ENCODE measurements at places on chromosomes 1 and 21.

DNA sequence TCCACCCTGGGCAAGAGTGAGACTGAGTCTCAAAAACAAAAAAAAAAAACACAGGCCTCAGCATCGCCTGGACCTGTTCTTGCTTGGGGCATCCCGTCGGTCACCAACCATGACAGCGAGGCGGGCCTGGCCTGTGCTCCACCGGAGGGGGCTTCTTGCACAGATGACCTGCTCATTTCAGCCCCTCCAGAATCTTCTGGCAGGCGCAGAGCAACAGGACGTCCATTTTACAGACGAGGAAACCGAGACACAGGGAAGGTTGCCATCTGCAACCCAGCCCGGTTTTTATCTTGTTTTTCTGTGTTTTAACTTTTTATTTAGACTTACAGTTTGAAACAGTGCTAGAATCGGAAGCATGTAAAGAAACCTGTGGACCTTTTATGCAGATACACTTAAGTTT lies 918 bp downstream of the CSTB start:
- no peak for DNase-seq

DNA sequence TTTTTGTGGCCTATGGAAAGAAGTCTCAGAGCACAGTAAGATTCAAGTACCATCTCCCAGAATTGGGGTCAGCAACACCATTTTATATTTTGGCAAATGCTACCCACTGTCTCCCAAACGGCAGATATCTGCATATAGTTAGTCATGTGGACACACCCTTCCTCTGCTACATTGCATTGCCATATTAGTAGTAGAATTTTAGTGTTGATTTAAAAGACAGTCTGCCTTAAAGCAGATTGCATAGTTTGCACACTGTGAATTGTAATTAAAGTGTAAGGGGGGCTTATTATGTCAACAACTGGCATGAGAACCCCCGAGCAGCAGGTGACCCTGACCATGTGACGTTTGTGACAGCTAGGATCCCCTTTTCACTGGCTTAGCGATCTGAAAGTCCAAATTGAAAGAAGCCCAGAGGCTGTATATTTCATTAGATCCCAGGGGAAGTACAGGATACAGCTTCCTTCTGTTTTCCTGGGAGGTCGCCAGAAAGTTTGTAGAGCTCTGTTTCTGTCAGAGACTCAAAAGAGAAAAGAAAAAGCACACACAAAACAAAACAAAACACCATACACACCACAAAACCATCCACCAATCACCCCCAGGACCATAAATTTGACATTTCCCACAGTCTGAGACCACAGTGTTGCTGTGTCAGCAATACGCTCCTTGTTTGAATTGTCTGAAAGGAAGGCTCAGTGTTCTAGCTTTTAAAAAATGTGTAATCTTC lies 172.4 kb downstream of the NFIA start:
- DNase-seq, result peak; percentile 43

GRCh38 chr1:104746994-104747393 lies 997.3 kb downstream of the AMY1C start:
- DNase-seq, result no peak

- no peak for DNase-seq
These were observed at the start of gene TNNT2 for GRCh38 chr1:201377611-201378092. Gene TNNT2, minus strand, starts transcription at chr1:201377680. Its CDS starts 4,426 bp downstream, at chr1:201373254.

- DNase-seq, result no peak
These were observed 20.6 kb downstream of the SLC2A1 start for GRCh38 chr1:42937836-42938644.

DNA sequence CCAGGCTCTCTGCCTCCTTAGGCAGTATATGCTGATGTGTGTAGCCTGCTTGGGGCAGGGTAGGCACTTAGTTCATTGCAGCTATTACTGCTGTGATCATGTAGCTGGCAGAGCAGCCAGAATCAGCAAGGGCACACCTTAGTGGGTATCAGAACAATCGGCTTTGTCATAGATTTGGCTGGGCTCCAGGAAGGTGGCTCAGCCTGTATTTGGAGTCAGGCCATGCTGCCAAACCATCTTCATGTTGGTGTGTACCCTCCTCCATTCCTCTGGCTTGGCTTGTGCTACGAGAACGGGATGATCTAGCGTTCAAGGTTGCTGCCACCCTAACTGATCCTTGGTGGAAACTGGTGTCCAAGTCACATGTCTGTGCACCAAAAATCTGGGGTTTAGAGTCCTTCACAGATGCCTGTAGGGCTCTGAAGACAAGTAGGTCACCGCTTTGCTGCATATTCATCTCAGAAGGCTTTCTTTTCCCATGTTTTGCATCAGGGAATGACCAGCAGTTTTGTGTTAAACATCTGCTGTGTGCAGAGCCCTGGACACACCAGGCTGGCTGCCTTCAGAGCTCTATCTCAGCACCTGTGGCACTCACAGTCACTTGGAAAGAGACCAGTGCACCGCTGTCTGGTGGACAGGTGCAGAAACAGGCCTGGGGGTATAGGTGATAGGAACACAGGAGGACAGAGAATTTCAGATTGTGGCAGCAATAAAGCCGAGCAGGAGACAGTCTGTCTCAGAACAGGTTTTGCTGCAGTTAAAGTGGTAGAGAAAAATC lies 23.7 kb downstream of the VANGL1 start:
- DNase-seq, result peak; percentile 93

DNA sequence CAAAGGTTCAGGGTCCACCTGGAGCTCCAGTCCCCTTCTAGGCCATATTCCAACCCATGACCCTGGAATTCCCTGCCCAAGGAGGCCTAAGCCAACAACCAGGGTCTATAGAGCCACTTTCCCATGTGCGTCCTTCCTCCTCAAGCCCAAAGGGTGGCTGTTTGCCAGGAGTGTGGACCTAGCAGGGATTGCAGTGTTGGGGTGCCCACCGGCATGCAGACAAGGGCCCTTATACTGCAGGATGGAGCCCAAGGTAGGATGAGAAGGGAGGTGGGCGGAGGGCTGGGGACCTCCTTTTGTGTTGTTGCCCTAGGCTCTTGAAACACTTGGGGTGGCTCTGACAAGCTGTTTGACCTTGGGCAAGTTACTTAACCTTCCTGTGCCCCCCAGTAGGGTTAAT lies 19.7 kb upstream of the ADGRB2 start:
- DNase-seq, result no peak

- no peak for DNase-seq
These were observed 12.1 kb downstream of the SLFNL1 start for GRCh38 chr1:41009466-41009865.

GRCh38 chr1:1920057-1920607 lies 1.1 kb upstream of the TMEM52 start:
- DNase-seq, result no peak

GRCh38 chr1:12063141-12064072 lies at the start of gene TNFRSF8:
Gene TNFRSF8, plus strand, starts transcription at chr1:12063303. Its CDS starts 296 bp downstream, at chr1:12063599.
- no peak for DNase-seq

DNA sequence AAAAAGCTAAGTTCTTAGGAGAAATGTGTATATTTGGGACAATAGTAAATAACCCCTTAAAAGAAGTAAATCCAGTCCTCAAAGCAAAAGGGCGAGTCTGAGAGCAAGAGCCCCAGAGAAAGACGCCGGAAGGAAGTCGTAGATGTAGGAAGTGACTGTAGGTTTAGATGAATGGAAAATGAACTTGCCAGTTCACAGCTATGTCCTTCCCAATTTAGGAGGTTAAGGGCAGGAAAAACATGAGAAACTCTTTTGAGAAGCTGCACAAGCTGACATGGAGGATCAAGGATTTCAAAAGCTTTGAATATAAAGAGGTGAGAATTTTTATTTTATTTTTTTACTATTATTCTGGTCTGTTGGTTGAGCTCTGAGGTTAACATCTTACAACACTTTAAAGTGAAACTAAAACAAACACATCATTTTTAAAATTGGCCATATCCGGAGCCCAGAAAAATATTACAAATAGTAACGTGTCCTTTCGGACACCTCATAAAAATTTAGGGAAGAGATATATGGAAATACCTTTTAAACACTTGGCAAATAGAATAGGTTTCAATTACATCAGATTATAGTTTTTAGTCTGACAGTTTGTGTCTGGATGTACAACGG lies 1178.6 kb downstream of the MRPL39 start:
- no peak for DNase-seq

All from NCI-H2029 treated with DMSO at 0.1 percent for 48 hours (cell line).